ENCODE measurements at places on chromosomes 2 and 18.

DNA sequence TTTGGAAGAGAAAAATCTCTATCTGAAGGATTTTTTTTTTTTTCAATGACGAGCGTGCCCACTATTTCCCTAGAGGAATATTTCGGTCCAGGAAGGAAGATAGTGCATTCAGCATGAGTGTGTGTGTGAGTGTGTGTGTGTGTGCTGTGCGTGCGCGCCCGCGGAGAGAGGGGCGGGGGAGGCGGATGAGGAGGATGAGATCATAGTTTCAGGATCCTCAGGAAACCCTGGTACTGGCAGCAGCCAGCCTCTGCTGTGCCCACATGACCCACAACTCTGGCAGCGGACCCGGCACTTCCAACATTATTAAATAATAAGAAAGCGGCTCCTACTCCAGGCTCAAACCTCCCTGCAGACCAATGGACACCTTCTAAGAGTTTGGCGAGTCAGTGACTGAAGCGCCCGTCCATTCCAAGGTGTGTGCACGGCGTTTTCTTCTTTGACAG, 217.0 kb upstream of the DTNA start:
- no peak for DNase-seq

GRCh38 chr2:189265696-189266320, 86.2 kb upstream of the COL5A2 start:
- no peak for DNase-seq

- DNase-seq: no peak
Observed at GRCh38 chr2:232890896-232891601, 21.0 kb downstream of the SNORC start.

DNA sequence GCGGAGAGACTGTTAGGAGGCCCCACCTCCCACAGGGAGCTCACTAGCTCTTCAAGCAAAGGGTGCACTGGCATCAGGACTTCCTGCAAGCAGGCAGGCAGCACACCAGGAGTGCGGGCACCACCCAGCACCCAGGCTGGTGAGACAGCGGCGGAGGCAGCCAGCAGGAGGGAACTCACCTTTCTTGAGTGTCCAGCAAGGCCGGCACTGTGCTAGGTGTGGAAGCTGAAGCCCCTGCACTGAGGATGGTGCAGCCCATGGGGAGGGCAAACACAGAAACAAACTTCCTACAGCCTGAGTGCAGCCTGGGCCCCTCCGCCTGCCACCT, 100.7 kb upstream of the ID2 start:
- DNase-seq: no peak

GRCh38 chr2:178197791-178198190, 3.5 kb downstream of the OSBPL6 start:
- DNase-seq: no peak

All from stimulated activated CD8-positive, alpha-beta memory T cell treated with anti-CD3 and anti-CD28 coated beads, Interleukin-15, amount 100 ng/mL, for 24 hours (primary cell).